Coronary artery (tissue), 2 donors: ENCODE measurements at places on chromosomes 6 and 20.

DNA sequence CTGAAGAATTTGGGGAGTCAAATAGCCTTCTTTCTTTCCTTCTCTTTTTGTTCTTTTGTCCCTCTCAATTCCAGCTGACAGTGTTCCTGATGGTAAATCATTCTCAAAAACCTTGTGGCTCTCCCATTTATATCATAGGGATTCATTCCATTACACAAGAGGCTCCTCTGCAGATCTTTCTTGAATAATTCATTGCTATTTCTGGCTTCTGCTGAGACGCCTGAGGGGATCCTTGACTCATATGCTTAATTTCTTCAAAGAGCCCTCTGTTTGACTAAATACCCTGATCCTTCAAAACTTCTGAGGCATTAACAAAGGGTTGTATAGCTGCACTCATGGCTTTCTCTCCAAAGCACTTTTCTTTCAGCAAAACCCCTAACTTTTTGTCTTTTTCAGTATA, 289.3 kb downstream of the FARS2 start:
- no peak for DNase-seq

GRCh38 chr6:25660512-25660911, 8.5 kb downstream of the SCGN start:
- DNase-seq: no peak

DNA sequence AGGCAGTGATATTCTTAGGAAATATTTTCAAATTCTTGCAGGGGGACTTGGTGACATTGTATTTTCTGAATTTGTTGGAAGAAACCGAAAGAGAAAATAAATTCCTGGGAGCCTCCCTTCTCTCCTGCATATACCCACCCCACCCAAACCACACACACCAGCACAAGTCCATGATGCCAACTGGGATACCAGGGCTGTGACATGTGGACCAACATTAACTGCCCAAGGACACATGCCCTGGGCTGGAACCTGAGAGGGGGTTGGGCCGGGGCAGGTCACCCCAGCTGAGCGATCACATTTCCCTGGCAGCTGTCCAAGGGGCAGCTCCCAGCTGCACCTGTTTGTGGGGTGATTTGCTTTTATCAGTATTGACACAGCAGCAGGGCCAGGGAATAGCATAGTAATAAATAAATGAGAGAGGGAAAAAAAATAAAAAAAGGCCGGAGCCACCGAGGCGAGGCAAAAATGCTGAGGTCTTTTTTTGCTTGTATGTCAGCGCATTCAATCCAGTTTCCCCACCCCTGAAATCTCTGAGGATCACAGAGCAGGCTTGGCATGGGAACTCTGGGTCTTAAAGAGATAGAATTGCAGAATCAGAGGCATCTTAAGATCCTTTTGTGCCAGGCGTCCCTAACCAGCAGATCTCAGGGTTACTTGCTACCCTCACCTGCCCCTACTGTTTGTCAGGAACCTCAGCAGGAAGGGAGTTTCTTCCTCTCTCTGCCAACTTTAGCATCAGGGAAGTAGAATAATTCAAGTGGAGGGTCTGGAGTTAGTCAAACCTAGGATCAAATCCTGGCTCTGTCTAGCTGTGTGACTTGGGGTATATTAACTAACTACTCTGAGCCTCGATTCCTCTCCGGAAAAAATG, 66.5 kb upstream of the PIM1 start:
- DNase-seq: no peak

GRCh38 chr6:20851795-20852194, 317.5 kb downstream of the CDKAL1 start:
- DNase-seq: no peak

DNA sequence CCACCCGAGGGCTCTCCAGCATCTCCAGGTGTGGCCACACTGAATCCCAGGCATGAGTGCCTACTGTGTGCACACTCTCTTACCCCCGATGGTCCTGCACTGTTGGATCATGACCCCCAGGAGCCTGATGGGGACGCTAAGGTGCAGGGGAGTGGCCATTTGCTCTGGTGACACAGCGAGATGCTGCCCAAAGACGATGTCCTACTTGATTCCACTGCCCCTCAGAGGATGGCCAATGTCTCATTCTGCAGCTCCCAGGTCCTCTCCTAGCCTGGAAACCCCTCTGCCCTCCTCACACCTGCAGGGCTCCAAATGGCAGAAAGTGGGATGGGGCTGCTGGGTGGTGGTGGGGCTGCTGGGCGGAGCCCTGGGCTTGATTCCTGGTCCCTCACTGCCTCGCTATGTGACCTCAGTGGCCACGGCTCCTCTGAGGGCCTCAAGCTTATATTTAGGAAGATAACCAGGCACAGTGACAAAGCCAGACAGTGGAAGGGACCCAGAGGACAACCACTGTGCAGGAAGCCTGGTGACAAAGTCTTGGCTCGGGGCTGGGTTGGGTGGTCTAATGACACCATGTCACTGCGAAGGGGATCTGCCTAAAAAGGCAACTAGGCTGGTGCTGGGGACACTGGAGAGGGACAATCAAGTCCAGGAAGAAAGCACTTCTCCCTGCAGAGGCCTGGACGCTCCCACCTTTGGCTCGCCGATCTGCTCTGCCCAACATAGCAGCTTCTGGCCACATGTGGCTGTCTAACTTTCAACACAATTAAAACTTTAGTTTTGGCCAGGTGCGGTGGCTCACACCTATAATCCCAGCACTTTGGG, 28.4 kb downstream of the TGM2 start:
- DNase-seq: no peak

DNA sequence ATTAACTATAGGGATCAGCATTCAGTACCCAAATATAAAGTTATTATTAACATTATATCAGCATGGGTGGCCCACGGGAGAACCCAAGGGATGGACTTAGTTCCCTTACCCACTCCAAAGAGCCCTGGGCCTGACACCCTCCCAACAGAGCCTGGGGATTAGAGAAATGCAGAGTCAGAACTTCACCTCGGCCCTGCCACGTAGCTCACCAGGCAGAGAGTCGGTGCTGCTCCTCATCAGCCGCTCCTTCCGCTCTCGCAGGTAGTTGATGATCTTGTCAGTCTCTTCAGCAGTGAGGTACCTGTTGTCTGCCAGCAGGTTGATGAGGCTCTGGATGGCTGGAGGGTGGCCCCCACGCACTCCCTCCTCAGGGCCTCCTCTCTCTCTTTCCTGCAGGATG, 26.6 kb downstream of the NCOA5 start:
- no peak for DNase-seq

DNA sequence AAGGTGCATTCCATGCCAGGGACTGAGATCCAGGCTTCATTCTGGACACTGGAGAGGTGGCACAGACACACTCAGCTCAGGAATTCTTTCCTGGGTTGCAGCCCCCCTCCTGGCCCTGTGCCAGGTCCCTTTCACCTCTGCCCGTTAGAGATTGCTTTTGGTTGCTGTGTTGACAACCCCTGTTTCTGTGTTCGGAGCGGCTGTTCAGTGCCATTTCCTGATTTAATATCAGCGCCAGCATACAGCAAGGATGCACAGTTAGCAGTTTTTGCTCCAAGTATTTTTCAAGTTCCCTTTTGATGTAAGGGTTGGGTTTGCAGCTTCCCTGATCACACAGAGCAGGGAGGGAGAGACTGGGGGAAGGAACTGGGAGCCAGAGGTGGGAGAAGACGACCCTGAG, 8.5 kb upstream of the MAFB start:
- DNase-seq: no peak

- DNase-seq: no peak
Observed at GRCh38 chr6:158730541-158730907, 80.7 kb downstream of the SYTL3 start.

DNA sequence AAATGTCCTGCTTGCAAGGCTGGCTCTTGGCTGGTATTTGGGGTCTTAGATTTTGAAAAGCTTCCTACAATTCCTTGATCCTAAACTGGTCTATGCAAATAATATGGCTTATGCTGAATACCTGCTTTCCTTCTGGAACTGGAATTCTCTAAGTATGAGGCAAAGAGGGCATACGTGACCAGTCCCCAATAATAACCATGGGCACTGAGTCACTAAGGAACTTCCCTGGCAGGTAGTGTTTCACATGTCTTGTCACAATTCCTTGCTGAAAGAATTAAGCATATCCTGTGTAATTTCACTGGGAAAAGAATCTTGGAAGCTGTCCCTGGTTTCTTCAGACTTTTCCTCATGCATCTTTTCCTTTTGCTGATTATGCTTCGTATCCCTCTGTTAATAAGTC, 106.5 kb downstream of the MMS22L start:
- DNase-seq: no peak

DNA sequence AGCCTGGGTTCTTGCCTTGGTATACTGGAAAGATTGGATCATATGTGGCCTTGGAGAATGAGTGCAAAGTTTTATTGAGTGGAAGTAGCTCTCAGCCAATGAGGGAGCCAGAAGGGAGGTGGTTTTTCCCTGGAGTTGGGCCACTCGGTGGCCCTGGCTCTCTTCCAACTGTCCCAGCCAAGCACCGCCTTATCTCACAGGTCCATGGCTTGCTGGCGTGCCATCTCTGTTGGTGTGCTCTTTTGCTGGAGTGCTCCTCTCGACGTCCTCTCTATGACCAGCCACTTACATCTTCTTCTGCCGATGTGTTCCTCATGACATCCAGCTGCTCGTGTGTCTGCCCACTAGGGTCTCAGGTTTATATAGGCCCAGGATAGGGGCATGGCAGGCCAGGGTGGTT, 505.9 kb upstream of the SYNCRIP start:
- DNase-seq: no peak

DNA sequence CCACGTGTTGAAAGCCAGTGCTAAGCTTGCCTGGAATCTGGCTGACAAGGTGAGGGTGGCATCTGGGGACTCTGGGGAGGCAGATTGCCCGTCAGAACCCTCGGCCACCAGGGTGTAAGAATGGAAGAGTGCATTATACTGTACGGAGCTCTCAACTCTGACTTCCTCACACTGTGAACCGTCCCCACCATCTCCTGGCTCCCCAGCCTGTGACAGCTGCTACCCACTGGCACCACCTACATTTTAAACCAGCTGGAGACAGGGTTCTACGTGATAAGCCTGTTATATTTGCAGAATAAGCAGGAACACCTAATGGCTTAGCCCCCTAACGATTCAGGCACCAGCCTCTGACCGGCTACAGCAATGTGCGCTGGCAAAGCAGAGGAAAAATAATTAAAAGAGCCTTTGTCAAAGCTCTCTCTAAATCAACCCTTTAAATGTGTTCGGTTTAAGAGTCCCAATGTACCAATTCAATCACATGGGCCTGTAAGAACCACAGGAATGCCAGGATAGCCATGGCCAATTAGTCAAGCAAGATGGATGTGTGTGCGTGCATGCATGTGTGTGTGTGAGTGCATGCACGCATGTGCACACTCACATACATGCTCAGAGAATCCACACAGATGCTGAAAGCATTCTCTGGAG, 89.1 kb upstream of the TAB2 start:
- no peak for DNase-seq

GRCh38 chr6:141421378-141421777, 711.3 kb upstream of the GJE1 start:
- DNase-seq: no peak

- DNase-seq: no peak
Observed at GRCh38 chr20:46030284-46031013, 1.4 kb downstream of the SLC12A5 start.

- DNase-seq: no peak
Observed at GRCh38 chr6:98838032-98838431, 3.7 kb downstream of the POU3F2 start.

GRCh38 chr6:715709-716491, 23.0 kb upstream of the EXOC2 start:
- DNase-seq: no peak

DNA sequence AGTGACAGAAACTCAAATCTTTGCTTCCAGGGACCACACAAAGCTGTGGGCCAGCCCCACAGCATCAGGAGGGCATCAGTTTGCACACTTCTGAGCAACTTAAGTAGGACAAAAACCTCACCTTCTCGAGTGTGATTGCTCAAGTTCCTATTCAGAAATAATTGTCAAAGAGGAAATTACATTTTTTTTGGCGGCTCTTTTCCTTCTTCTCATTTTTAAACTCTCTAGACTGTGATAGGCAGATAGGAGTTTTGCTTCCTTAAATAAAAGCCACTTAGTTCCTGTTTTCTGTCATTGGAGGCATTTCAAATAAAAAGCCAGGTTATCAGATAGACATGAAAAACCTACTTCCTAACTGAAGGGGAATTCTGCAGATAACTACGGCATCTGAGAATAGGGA, 11.2 kb upstream of the TAGAP start:
- no peak for DNase-seq

DNA sequence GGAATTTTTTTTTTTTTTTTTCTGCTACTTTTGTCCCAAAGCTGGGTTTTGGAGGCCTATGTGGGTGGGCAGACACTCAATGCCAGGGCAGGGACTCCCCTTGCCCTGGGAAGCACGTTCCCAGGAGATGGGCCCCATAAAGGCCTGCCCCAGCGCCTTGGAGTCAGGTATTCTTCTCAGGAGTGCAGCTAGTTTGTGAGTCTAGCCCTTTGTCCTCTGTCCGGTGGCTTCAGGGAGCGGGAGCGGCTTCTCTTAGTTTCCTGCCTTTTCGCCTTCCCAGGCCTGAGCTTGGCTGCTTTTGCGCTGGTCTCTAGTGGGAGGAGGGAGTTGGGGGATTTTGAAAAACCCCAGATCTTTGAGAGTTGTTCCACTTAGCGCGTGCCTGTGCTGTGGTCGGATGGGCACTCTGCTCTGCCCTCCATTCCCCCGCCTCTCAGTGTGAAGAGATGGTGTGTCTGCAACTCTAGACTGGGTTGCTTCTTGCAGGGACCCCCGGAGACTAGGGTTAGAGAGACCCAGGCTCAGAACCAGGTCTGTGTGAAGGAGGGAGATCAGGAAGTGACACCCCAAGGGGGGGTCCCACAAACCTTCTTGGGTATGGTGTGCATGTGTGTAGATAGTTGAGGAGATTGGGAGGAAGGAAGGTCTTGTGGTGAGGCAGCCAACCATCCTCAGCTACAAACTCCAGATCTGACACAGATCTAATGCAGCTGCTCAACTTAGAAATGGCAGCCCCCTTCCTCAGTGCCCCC, 1.3 kb downstream of the PLCG1 start:
- DNase-seq: no peak

DNA sequence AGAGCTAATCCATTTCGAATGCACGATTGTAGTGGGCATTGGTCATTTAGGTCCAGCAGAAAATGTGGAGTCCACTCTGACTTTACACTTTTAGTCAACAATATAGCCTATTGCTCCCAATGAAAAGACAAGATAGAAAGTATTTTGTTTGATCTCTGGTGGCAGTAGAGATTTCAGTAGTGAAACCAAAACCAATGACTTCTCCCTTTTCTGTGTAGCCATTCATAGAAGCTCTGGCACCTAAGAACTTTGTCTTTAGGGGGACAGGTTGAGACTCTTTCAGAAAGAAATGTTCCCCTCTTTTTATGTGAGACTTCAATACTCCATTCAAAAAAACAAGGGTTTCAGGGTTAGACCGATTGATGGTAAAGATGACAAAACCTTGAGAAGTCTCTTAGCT, 510.8 kb upstream of the POU3F2 start:
- no peak for DNase-seq

GRCh38 chr20:35434085-35435005, 3.7 kb downstream of the GDF5 start:
- DNase-seq: no peak

- DNase-seq: no peak
Observed at GRCh38 chr6:33552252-33552651, 27.8 kb downstream of the BAK1 start.

GRCh38 chr6:130223508-130223907, 757 bp upstream of the SAMD3 start:
- no peak for DNase-seq
